ENCODE measurements at places on chromosomes 3 and 15. TPM values are rescaled to one million over a fixed set of nuclear protein-coding genes. Genes with fewer than 3 reads are reported as not detected.

The CRTC3 gene
- total RNA-seq = 29.9 TPM

The SOX14 gene
- not detected for total RNA-seq

The CFAP44 gene
- 0.52 TPM for total RNA-seq

The KNL1 gene
- total RNA-seq = 7.9 TPM

The EXD1 gene
- total RNA-seq = not detected

The CHL1 gene
- total RNA-seq = 0.39 TPM

The LRRIQ4 gene
- not detected for total RNA-seq

The IMPG2 gene
- 0.24 TPM for total RNA-seq

The UBR1 gene
- 15.8 TPM for total RNA-seq

The HYKK gene
- 9.4 TPM for total RNA-seq

The CADM2 gene
- under 0.01 TPM for total RNA-seq

The HHLA2 gene
- total RNA-seq = 0.26 TPM

The SENP2 gene
- 16.2 TPM for total RNA-seq

The IL20RB gene
- total RNA-seq = 1.8 TPM

The RARRES1 gene
- 88.2 TPM for total RNA-seq
